Left lung (tissue), 14 donors: ENCODE measurements at places on chromosomes 6 and 20.

GRCh38 chr6:8352335-8352965 is 82.9 kb downstream of the SLC35B3 start:
- no peak for DNase-seq

DNA sequence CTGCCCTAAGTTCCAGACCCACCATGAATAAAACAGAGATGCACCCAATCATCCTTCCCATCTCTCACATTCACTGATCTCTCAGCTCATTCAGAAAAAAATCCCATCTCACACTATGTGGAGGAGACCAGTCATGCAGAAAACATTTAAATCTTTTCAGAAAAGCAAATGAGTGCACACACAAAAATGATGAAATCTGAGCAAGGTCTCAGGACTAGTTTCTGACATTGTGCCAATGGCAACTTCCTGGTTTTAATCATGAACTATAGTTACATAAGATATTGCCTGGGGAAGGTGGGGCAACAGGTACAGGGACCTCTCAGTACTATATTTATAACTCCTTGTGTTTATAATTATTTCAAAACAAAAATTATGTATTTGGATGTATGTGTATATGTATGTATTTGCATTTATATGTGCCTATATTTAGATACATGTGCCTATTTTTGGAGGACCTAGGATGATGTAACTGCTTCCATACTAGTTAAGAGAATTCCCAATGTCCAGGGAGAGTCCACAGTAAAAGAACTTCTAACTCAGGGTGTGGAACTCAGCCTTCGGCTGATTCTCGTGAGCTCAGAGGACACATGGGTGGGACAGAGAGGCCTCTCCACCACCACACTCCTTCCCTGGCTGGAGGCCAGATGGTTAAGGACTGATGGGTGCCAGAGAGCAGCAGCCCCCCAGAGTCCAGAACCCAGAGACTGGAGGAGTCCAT is 71.7 kb upstream of the MAP3K4 start:
- peak; percentile 10 for DNase-seq

DNA sequence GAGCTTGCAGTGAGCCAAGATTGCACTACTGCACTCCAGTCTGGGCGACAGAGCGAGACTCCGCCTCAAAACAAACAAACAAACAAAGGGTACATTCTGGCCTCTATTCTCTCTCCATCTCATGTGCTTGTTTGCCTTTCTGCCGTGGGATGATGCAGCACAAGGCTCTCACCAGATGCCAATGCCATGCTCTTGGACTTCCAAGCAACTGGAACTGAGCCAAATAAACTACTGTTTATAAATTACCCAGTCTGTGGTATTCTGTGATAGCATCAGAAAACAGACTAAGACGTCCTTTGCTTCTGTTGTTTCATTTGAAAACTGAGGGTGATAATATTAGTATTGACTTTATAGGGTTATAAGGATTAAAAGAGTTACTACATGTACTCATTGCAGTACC is 3.6 kb upstream of the BRD2 start:
- DNase-seq: no peak

GRCh38 chr6:25971187-25971821 is 8.7 kb downstream of the TRIM38 start:
- DNase-seq: peak; percentile 47

GRCh38 chr6:11092668-11093375 is 812 bp upstream of the SMIM13 start:
- no peak for DNase-seq

- DNase-seq: no peak
These were observed 54.0 kb downstream of the ASXL1 start for GRCh38 chr20:32411955-32412706.

GRCh38 chr20:59032023-59032712 is at the start of gene ATP5F1E:
ATP5F1E (minus strand) TSS chr20:59032335; CDS start chr20:59032251, 84 bp downstream.
- DNase-seq: peak; percentile 91

- DNase-seq: no peak
These were observed 109.6 kb upstream of the MAP3K4 start for GRCh38 chr6:160882006-160882405.

DNA sequence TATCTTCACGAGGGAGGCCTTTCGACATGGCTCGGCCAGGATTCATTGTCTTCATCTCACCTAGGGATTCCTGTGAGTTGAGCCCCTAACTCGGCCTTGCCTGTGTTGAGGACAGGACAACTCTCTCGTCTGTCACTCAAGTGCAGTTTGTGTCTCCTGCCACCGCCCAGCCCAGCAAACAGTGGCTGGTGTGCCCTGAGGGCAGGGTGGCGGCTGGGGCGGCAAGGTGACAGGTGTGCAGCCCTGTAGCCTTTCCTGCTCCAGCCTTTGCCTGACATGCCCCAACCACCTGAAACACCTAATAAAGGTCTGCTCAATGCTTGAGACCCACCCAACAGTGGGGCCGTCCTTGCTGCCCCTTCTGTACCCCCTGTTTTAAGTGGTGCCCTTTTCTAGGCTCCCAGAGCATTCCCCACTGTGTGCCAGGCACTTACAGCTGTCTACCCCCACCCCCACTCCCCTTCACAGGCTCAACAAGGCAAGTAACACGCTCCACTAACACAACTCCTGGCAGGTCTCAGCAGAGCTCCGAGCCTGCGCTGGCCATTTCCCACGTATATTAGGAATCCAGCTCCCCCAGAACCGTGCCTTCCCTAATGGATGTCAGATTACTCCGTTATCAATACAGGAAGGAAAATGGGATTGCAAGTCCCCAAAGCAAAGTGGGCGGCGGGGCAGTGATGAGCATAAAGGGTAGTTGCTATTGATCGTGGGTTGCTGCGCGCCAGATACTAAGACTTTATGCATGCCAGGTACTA is 17.7 kb downstream of the GFRA4 start:
- no peak for DNase-seq

- DNase-seq: no peak
These were observed 2.4 kb downstream of the MDGA1 start for GRCh38 chr6:37695273-37695672.

DNA sequence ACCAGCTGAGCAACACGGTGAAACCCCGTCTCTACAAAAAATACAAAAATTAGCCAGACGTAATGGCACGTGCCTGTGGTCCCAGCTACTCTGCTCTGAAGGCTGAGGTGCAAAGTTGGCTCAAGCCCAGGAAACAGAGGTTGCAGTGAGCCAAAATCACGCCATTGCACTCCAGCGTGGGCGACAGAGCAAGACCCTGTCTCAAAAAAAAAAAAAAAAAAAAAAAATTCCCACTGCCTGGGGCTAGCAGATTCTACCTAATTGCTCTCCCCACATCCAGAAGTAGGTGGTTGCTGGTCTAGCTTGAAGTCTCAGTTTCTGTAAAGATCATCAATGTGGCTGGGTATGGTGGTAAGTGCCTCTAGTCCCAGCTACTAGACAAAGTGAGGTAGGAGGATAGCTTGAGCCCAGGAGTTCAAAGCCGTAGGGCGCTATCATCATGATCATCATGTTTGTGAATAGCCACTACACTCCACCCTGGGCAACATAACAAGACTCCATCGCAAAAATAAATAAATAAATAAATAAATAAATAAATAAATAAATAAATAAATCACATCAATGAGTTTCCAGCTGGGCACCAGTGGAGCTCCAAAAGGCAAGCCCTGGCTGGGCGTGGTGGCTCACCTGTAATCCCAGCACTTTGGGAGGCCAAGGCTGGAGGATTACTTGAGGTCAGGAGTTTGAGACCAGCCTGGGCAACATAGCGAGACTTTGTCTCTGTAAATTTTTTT is 6.3 kb upstream of the AP5S1 start:
- no peak for DNase-seq

GRCh38 chr6:74467533-74468215 is 738.2 kb downstream of the COL12A1 start:
- no peak for DNase-seq

GRCh38 chr20:58719258-58719657 is 26.7 kb downstream of the NPEPL1 start:
- DNase-seq: peak; percentile 49
